ENCODE measurements at places on chromosomes 11 and 22.

DNA sequence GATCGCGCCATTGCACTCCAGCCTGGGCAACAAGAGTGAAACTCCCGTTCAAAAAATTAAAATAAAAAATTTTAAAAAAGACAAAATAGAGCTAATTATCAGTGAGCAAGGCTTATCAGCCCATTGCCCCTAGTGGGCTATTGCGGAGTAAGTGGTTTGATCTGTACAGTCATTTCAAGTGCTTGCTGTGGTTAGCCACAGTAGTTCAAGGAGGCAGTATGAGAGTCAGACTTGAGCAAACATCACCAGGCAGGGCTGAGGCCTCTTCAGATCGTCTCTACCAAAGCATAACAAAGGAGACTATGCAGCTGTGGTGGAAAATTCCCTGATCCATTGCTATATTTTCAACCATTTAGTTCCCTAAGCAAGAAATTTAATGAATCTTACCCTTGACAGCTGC is 4.3 kb upstream of the SBF2 start:
- DNase-seq, result peak; percentile 93

GRCh38 chr11:12111549-12112520 is 1.4 kb downstream of the MICAL2 start:
- no peak for DNase-seq

DNA sequence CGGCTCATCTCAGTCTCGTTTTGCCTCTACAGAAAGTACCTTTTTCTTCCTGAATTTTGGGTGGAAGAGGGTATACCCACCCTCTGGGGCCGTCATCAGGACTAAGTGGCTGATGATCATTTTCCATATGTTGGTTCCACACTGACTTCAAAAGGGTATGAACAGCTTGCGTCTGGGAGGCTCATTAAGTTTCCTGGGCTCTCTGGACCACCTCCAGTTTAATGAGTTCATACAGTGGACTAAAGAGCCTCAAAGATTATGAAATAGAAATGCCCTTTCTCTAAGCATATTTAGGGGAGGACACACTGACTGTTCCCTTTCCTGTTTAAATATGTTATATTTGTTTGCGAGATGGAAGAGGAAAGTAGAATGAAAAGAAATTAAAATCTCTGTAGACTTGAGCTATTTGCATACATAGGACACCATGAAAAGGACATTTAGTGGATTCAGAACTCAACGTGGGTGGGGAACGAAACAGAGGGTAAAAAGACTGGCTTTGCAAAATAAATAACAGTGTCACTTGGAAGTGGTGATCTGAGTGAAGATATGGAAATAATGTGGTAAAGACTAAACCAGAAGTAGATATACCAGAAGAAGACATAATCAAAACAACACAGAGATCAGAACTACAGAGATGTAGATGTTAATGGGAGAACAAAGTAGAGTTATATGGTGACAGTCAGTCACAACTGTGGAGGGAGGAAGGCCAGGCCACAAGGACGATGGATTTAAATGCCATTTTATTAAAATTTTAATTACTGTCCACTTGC is 18.7 kb downstream of the LDLRAD3 start:
- DNase-seq, result no peak

- peak; percentile 54 for DNase-seq
Observed at GRCh38 chr22:20940186-20940651, 23.0 kb downstream of the CRKL start.

GRCh38 chr11:30617762-30618161 is 31.6 kb upstream of the MPPED2 start:
- no peak for DNase-seq

GRCh38 chr11:123197711-123198110 is 2.7 kb upstream of the CLMP start:
- no peak for DNase-seq

DNA sequence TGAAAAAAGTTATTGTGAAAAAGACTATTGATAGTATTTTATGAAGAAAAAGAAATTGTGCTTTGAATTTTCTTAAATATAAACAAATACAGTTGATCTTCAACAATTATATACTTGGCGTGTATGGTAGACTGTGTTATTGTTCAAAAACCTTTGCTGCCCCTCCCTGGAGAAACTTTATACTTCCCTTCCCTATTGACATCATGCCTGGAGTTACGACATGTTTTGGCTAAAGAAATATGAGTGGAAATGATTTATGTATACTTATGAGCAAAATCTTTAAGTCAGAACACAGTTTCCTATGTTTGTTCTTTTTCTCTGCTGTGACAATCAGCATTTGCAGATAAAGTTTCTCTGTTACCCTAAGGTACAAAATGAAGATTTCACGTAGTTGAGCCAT is 243.8 kb downstream of the TMEM135 start:
- peak; percentile 83 for DNase-seq

GRCh38 chr11:116263019-116263418 is 509.8 kb downstream of the BUD13 start:
- no peak for DNase-seq

DNA sequence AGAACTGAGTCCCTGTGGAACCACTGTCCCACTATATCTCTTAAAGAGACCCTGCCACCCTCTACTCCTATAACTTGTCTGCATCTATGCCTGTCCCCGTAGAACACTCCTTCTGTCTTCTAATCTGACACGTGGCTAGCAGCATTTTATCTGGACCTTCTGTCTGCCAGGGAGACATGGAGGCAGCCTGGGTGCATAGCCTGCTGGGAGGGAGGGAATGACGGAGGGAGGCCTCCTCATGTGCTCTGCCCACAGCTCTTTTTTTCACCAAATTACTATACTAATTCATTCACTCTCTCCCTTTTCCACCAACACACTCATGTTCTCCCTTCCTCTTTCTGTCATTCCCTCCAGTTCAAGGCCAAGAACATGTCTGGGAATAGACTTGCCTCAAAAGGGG is 7.6 kb upstream of the THRSP start:
- DNase-seq, result no peak

- peak; percentile 9 for DNase-seq
Observed at GRCh38 chr11:9180784-9181183, 84.4 kb downstream of the DENND5A start.

DNA sequence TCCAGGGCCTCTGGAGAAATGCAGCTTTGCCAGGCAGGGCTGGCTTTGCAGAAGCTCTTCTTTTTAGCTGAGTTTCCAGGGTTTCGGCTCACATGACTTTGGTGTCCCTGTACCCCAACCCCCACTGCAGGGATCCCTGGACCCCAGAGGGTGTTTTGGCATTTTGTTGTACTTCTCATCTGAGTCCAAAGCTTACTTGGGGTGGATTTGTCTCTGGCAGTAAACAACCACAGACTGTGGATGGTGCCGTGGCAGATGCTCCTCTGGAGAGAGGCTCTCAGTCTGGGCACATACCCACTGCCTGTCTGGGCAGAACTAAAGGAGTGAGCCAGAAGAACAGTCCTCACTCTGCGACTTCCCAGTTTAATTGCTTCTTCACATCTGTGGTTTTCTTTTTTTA is 49.6 kb downstream of the COMMD9 start:
- DNase-seq, result no peak

GRCh38 chr11:120598517-120599257 is 87.1 kb downstream of the GRIK4 start:
- no peak for DNase-seq

GRCh38 chr22:39802682-39803081 is 90.9 kb downstream of the ENTHD1 start:
- no peak for DNase-seq

GRCh38 chr22:45731798-45732495 is 60.3 kb downstream of the ATXN10 start:
- peak; percentile 30 for DNase-seq

GRCh38 chr11:8870411-8871170 is 40.4 kb upstream of the AKIP1 start:
- DNase-seq, result peak; percentile 65

GRCh38 chr11:125350206-125351032 is 145.6 kb downstream of the FEZ1 start:
- no peak for DNase-seq

Measured in fibroblast of upper back skin (primary cell).